Stimulated activated naive B cell treated with anti-CD40 and anti-IgM and Interleukin-4, amounts not matched to agents 10 μg/mL and 1 μg/mL and 100 μg/mL, for 72 hours (primary cell): ENCODE measurements at places on chromosomes 2 and 18.

DNA sequence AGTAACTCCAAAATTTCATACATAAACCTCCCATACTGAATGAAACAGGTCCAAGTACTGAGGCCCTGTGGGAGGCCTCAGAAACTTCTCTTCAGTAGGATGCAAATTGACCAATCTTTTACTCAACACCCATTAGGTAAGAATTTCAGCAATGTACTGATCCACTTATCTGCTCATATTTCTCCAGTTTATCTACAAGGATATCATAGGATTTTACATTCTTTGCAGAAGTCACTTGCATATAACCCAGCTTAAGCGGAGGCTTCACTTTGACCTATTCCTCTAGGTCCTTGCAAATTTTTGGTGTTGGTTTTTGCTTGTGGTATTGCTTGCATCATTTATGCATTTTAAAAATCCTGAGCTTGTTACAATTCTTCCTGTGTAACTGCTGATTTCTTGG lies 28.8 kb upstream of the SLC3A1 start:
- H3K27ac ChIP-seq = no peak overlapping the region
- DNase-seq = no peak
- no peak overlapping the region for H3K4me3 ChIP-seq
- H3K36me3 ChIP-seq = no peaks in the 10 kb centered on the region
- H3K27me3 ChIP-seq = no peaks in the 10 kb centered on the region

- no peak overlapping the region for H3K4me3 ChIP-seq
- DNase-seq = no peak
- H3K4me1 ChIP-seq = no peaks in the 10 kb centered on the region
Observed at GRCh38 chr2:220127311-220127710, 499.9 kb downstream of the SLC4A3 start.

DNA sequence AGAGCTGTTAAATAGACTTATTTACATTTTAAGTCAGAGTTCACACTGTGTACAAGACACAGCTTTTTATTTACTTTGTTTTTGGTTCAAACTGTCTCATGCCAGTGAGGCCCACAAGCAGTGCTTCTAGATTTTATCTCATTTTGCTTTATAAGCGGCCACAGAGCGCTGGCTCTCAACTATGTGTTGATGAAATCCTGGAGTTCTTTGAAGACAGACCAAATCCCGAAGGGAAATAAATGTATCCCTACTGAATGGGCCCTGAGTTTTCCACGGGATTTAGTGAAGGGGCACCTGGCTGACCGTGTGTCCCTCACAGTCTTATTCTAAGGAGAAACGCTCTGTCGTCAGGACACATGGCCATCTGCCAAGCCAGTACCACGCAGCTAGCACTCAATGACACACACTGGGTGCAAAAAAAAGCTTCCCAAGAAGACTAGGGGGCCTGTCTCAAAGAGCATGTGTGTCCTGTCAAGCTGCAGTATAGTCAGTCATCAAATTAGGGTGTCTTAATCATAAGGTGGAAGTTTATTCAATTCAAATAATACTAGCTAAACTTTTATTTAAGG lies 23.4 kb downstream of the LYPD1 start:
- H3K36me3 ChIP-seq = no peaks in the 10 kb centered on the region
- peaks cover 14% of the 10 kb centered on the region for H3K27me3 ChIP-seq
- no peak overlapping the region for H3K4me3 ChIP-seq
- peaks cover 8% of the 10 kb centered on the region for H3K4me1 ChIP-seq

DNA sequence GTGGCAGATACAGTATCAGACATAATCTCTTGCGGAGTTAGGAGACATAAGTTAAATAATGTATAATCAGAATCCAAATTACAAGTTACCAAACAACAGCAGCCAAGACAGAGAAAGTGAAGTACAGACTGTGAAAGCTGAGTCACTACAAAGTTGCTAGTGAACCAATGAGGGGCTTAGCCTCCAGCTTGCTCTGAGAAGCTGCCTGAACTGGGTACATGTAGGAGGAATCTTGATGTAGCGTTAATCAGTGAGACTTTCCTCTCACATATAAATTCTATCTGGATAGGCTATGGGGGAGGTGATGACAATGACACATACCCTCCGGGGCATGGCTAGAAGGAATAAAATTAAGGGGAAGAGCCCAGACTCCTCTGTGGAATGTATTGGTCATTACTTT lies 1234.3 kb upstream of the DDX18 start:
- no peak overlapping the region for H3K4me3 ChIP-seq
- H3K27me3 ChIP-seq = no peaks in the 10 kb centered on the region
- H3K36me3 ChIP-seq = no peaks in the 10 kb centered on the region
- DNase-seq = no peak
- no peaks in the 10 kb centered on the region for H3K4me1 ChIP-seq

- H3K27ac ChIP-seq = no peak overlapping the region
- peaks cover 70% of the 10 kb centered on the region for H3K27me3 ChIP-seq
- DNase-seq = peak; percentile 28
- no peak overlapping the region for H3K4me3 ChIP-seq
Observed at GRCh38 chr2:11681722-11682589, 12.0 kb upstream of the NTSR2 start.

- peak overlapping the region; percentile 62 for H3K27ac ChIP-seq
- H3K4me1 ChIP-seq = peaks cover 62% of the 10 kb centered on the region
- no peak overlapping the region for H3K4me3 ChIP-seq
- H3K27me3 ChIP-seq = no peaks in the 10 kb centered on the region
Observed at GRCh38 chr2:1238598-1239138, 174.6 kb upstream of the TPO start.

DNA sequence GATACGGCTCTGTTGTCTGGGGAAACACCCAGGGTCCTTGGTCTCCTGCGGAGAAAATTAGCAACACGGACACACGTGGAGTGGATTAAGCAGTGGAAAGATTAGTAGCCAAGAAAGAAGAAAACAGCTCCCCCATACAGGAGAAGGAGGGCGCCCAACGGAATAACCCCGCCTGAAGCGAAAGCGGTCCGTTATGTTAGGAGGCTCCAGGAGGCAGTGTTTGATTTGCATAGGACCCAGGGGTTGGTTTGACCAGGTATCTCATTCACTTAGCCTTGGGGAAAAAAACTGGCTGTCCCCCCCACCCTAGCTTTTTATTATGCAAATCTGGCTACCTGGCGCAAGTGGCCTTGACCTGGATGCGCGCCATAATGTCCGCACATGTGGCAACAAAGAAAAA lies 170.1 kb upstream of the KYNU start:
- H3K4me1 ChIP-seq = no peaks in the 10 kb centered on the region
- no peaks in the 10 kb centered on the region for H3K36me3 ChIP-seq
- DNase-seq = no peak
- no peak overlapping the region for H3K4me3 ChIP-seq
- H3K27me3 ChIP-seq = no peaks in the 10 kb centered on the region

GRCh38 chr2:200578778-200579177 lies 7.0 kb upstream of the AOX1 start:
- H3K4me3 ChIP-seq = no peak overlapping the region
- no peaks in the 10 kb centered on the region for H3K4me1 ChIP-seq
- DNase-seq = no peak
- peaks cover 3% of the 10 kb centered on the region for H3K36me3 ChIP-seq

GRCh38 chr2:13545320-13545719 lies 828.6 kb downstream of the TRIB2 start:
- no peak overlapping the region for H3K4me3 ChIP-seq
- DNase-seq = no peak
- H3K27ac ChIP-seq = no peak overlapping the region
- H3K4me1 ChIP-seq = no peaks in the 10 kb centered on the region
- no peaks in the 10 kb centered on the region for H3K36me3 ChIP-seq
- H3K27me3 ChIP-seq = no peaks in the 10 kb centered on the region

- no peaks in the 10 kb centered on the region for H3K36me3 ChIP-seq
- H3K4me3 ChIP-seq = no peak overlapping the region
- H3K4me1 ChIP-seq = no peaks in the 10 kb centered on the region
- H3K27ac ChIP-seq = no peak overlapping the region
Observed at GRCh38 chr2:50952596-50952995, 79.3 kb downstream of the NRXN1 start.

- H3K4me3 ChIP-seq = no peak overlapping the region
- peaks cover 5% of the 10 kb centered on the region for H3K27me3 ChIP-seq
- no peaks in the 10 kb centered on the region for H3K36me3 ChIP-seq
- no peaks in the 10 kb centered on the region for H3K4me1 ChIP-seq
- H3K27ac ChIP-seq = no peak overlapping the region
- DNase-seq = no peak
Observed at GRCh38 chr2:163171786-163172530, 333.4 kb upstream of the KCNH7 start.
